ENCODE measurements at places on chromosomes 7 and 10.

DNA sequence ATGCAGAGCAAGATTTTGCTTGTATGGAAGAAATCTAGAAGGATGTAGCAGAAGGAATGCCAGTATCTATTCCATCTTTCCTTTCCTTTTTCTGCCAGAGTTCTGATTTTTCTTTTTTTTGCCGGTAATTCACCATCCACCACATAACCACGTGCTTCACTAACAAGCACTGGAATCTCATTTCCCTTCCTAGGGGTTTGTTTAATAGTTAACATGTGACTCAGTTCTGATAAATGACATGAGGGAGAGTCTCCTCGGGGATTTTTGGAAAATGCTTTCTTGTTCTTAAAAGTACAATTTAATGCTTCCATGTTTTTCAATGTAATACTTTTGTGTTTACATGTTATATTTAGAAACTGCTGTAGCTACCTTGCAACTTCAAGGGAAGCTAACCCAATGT, 590.2 kb downstream of the SH2D4B start:
- DNase-seq, result no peak

DNA sequence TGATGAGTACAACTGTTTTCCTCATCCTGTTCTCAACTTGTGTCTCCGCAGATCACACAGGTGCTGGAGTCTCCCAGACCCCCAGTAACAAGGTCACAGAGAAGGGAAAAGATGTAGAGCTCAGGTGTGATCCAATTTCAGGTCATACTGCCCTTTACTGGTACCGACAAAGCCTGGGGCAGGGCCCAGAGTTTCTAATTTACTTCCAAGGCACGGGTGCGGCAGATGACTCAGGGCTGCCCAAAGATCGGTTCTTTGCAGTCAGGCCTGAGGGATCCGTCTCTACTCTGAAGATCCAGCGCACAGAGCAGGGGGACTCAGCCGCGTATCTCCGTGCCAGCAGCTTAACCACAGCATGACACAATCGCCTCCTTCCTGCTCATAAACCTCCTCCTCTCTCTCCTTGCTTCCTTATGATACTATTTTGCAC, 126.7 kb upstream of the PRSS58 start:
- DNase-seq, result no peak

- no peak for DNase-seq
Observed at GRCh38 chr7:112365551-112365950, 84.7 kb upstream of the IFRD1 start.

DNA sequence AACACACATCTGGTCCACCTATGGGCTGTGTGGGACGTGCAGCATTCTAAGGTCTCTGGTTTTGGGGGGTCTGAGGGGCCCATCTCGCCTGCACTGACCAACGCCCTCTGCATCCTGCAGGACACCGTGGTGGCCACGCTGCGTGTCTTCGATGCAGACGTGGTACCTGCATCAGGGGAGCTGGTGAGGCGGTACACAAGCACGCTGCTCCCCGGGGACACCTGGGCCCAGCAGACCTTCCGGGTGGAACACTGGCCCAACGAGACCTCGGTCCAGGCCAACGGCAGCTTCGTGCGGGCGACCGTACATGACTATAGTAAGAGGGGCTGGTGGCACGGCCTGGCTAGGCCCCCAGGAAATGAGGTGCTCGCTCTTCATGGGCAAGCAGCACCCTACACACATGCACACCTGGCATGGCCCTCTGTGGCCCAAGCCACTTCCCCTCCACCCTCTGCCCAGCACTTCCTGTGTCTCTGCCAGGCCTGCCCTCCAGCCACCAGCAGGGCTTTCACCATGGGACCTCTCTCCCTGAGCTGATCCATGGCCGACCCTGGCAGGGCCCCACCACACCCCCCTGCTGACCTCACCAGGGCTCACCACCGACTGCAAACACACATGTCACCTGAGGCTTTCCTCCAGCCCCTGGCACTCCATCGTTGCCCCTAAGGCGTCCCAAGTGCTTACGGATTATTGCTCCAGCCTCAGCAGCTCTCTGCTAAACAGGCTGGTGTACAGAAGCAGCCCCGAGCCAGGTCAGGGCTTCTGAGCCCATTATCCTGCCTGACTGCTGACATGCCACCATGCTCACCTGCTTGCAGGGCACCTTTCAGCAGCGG, 29.6 kb downstream of the RET start:
- no peak for DNase-seq

DNA sequence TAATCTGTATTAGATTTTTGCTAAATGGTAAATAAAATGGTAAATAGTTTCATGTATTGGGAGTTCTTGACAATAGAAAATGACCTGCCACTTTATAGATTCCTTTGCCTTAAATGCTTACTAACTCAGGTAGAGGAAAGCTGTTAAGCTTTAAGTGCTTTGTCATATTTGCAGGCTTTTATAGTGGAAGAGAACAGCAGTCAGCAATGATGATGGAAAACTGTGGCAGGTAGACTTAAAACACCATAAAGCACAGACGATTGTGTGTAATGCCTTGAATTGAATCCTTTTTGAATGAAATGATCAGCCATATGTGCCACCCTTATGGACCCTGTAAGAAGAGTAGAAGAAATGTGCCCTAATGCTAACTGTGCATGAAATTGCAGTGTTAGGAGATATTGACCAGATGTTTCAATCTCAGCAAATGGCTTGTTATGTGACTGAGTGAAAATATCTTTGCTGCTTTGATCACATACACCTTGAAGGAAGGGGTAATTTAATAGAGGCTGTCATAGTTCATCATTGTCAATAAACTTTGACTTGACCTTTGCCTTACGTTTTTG, 230.4 kb downstream of the ADK start:
- DNase-seq, result no peak

DNA sequence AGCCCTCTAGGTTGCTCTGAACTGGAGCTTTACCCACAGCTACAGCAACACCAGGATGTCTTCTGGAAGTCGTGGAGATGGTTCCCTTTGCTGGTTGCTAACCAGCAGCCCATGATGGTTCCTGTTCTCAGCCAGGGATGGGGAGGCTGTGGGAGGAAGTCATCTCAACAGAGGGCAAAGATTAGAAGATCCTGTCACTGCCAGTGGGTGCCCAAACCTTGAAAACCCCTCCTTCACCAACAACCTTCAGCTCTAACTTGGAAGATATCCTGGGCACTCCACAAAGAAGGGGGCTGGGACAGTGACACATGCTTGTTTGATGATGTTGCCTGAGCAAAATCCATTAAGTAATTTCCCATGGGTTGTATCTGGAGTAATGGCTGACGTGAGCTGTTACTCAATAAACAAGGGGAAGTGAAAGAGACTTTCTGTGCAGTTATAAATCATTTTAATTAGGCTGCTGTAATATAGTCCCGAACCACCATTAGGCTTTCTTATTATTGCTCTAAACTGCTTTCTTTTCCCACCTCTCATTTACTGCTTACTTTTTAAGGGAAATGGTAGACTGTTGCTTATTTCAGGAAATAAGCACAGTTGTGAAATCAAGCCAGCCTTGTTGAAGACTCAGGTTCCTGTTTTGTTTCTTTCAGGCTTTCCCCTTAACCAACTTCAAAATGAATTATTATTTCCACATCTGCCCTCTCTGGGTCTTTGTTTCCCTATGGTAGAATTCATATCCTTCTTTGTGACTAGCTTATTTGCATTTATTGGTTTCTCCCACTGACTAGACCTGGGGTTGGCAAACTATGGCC, 124.8 kb downstream of the PPP1R17 start:
- no peak for DNase-seq

GRCh38 chr7:134885967-134886352, 100.3 kb upstream of the AGBL3 start:
- no peak for DNase-seq

GRCh38 chr7:38453168-38453567, 178.0 kb downstream of the AMPH start:
- no peak for DNase-seq

GRCh38 chr10:51072921-51073434, 1.3 kb upstream of the PRKG1 start:
- DNase-seq, result no peak

DNA sequence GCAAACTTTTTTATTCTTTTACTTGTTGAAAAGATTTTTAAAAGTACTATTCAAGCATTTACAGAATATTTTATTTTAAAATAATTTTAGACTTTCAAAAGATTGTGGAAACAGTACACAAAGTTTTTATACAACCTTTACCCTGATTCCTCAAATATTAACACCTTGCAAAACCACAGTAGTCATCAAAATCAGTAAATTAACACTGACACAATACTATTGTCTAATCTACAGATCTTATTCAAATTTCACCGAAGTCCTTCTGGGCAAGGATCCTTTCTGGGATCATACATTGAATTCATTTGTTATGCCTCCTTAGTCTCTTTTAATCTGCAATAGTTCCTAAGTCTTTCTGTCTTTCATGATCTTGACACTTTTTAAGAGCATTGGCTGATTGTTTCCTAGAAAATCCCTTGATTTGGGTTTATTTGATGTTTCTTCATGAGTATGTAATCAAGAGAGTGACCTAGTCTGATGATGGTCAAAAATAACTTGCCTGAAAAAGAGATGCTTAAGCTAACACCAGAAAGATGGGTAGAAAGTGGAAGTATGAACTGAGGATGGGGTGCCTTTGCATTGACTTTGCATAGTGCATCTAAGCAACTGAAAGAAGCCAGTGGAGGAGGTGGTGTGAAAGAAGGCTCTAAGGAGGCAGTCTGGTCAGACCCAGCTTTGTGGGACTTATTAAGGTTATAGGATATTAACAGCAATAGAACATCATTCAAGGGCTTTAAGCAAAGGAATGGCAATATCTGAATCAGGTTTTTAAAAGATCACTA, 9.7 kb downstream of the STAMBPL1 start:
- DNase-seq, result no peak

DNA sequence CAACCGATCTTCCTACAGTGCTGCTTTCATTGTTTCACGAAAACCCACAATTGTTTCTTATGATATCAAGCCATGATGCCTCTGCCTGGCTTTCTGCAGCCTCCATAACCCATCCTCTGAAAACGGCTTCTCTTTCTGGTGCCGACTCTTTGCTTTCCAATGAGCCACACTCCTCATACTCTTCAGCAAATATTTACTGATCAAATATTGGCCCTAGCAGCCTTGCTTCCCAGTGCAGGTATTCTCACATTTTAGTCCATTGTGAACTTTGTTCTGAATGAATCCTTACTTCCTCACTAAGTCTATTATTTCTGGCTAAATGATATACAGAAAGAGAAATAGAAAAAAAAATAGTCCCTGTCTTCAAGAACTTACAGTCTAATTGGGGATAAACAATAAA, 35.5 kb downstream of the LAMB1 start:
- DNase-seq, result no peak

DNA sequence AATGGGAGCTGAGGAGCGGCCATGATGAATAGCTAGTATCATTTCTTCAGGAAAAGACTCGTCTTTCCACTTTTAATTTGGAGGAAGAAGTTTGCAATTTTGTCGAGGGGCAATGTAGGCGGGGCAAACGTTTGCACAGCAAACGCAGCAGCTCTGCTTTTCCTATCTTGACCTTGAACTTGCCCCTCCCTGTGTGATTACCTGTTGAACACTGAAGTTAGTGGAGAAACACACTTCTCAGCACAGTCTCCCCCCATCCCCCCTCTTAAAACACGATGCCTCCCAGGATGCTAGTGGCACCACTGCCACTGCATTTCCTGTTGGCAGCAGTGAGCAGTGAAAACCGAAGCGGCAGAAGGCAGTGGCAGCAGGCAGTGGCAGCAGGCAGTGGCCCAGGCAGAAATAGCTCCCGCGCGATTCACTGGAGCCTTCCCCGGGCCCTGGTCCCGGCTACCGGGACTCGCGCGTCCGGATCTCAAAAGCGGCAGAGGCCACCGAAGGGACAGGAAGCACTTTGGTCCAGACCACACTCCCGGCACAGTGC, at the start of gene EPDR1:
EPDR1 (plus strand) TSS at position 336 of the 544 bp plus-strand sequence. CDS start 300 bp downstream, outside the sequence.
- no peak for DNase-seq

- DNase-seq, result no peak
Observed at GRCh38 chr10:95569368-95569767, 8.2 kb upstream of the SORBS1 start.

DNA sequence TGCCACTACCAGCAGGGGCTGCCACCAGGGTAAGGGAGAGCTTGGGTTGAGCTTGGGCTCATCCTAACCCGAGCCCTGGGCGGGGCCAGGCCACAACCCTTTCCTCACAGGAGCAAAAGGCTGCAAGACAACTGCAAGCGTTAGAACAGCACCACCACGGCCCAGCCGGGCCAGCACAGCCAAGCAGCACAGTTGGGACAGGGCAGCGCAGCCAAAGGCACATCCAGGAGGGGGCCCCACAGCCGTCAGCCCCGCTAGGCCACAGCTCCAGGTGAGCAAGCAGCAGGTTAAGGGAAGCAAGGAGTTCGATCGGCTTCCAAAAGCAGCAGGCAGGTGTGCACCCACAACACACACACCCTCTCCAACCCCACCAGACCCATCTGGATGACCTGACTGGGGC, 7.0 kb upstream of the NDST2 start:
- DNase-seq, result peak; percentile 79

DNA sequence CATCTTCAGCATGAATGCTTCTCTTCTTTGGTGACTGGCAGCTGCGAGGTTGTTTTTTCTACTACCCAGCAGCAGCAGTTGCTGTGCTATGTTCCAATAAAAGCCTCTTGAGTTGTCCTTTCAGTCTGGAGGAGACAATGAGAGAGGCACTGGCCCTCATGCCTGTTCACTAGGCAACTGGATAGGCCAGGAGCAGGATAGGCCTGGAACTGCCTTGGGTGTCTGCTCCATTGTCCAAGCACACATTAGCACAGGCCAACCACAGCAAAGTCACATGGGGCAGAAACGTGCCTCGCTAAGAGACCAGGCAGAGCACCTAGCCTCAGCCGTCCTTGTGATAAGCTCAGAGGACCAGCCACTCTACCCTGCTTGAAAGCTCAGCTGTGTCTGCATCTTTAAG, 76.9 kb upstream of the PDCD4 start:
- no peak for DNase-seq

- DNase-seq, result peak; percentile 79
Observed at GRCh38 chr7:538764-539685, 19.4 kb upstream of the PDGFA start.

DNA sequence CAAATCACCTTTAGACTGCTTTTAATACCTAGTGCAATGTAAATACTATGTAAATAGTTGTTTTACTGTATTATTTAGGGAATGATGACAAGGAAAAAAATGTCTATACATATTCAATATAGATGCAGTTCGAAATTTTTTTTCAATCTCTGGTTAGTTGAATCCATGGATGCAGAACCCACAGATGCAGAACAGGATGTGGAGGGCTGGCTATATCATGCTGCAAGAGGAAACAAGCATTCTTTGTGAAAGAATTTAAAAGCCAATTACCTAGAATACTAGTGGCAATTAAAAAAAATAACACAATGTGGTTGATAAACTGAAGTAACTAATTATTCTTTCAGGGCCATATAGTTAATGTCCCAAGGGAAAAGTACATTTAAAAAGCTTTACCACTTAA, 170.4 kb downstream of the ZNF438 start:
- DNase-seq, result no peak

- DNase-seq, result no peak
Observed at GRCh38 chr10:7488418-7488829, 77.6 kb upstream of the SFMBT2 start.

GRCh38 chr7:18590241-18590640, 94.7 kb downstream of the HDAC9 start:
- DNase-seq, result no peak

DNA sequence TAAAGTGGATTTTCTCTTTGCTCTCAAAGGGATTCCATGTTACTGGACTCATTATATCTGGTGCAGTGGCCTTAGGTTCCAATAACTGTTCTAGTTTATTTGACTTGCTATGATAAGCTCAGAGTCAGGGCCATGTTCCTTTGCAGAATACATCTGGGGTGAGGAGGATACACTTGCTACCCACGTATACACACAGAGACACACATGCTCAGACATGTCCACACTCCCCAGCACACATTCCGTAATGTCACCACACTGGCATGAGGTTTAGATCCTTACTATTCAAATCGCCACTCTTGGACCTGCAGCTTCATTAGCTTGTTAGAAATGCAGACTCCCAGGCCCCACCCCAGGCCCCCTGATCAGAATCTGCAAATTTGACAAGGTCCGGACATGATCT, 195.3 kb downstream of the BMPER start:
- DNase-seq, result no peak

Measured in H7 (cell line).